Esophagus squamous epithelium (tissue), 5 donors: ENCODE measurements at places on chromosomes 2 and 18.

DNA sequence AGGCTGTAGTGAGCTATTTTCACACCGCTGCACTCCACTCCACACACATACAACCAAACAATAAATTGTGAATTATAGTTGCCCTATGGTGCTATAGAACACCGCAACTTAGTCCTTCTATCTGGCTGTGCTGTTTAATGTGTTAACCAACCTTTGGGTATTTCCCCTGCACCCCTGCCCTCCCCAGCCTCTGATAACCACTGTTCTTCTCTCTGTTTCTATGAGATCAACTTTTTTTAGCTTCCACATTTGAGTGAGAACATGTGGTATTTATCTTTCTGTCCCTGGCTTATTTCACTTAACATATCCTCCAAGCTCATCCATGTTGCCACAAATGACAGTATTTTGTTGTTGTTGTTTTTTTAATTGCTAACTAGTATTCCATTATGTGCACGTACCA lies 32.5 kb downstream of the TET3 start:
- no peak for DNase-seq

- no peak for DNase-seq
Observed at GRCh38 chr2:191721331-191721730, 43.4 kb downstream of the NABP1 start.

GRCh38 chr18:36580874-36581750 lies 247.7 kb downstream of the TPGS2 start:
- DNase-seq = no peak

- DNase-seq = no peak
Observed at GRCh38 chr2:635687-636621, 41.3 kb downstream of the TMEM18 start.

- no peak for DNase-seq
Observed at GRCh38 chr2:184589261-184589660, 9.1 kb upstream of the ZNF804A start.

- DNase-seq = no peak
Observed at GRCh38 chr2:95401480-95401879, 1.0 kb upstream of the FAHD2A start.

GRCh38 chr2:240494194-240494793 lies 58.8 kb downstream of the GPC1 start:
- no peak for DNase-seq

DNA sequence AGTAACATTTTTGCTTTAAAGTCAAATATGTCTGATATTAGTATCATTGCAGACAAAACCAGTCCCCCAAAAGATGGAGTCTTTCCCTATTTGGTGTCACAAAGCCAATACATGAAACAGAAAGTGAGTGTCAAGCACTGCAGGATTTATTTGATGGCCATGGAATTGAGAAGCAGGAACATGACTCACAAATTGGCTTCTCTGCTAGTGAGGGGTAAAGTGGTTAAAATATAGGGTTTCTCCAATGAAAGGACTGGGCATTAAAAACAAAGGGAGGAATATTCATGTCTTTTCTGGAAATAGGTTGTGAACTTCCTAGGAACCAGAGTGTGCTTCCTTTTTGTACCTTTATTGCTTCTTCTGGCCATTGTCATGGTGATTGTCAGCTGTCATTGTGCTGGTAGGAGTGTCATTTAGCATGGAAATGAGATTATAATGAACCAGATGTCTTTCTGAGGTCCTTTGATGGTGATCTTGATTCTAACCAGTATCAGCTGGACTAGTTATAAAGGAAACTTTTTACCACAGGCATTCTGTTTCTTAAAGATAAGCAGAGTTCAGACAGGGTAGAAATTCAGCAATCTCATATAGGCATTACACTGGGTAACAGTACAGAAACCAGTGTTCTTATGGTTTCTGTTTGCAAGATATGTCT lies 4.1 kb downstream of the REG1B start:
- no peak for DNase-seq

DNA sequence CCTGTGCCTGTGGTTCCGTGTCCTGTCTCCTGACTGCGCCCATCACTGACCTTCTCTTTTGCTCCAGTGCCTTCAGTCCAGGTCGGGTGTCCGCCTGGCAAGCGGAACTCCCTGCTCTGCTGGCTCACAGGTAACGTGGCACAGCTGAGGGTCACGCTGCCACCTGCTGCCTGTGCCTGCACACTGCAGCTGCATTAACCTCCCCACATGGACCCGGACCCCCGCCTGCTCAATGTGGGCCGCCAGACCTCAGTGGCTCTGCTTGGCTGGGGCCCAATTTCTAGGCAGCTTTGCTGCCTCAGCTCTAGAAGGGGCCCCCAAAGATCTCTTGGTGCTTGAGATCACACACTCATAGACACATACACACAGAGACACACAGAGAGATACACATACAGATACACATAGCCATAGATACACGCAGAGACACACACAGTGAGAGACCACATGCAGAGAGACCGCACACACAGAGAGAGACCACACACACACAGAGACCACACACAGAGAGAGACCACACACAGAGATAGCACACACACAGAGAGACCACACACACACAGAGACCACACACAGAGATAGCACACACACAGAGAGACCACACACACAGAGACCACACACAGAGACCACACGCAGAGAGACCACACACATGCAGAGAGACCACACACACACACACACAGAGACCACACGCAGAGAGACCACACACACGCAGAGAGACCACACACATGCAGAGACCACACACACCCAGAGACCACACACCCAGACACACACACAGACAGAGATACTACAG lies 14.9 kb upstream of the CNNM3 start:
- DNase-seq = peak; percentile 13

- no peak for DNase-seq
Observed at GRCh38 chr2:70380621-70381020, 78.8 kb upstream of the FAM136A start.

DNA sequence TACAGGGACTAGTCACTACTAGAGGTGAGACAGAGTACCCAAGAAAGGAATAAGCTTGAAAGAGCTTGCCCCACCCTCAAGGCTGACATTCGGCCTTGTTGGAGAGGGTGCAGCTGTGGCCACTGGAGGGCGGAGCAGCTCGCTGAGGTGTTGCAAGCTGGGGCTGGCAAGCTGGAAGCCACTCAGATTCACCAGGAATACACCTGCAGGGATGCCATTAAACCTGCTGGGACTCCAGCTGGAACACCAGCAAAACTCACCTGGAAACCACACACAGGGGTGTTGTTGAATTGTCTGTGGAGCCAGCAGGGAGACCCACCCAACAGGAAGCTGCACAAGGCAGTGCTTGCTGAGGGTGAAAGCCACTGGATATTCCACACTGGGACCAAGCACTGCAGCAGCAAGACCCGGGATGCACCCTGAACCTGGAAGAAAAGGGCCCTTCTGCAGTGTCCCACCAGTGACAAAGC lies 26.1 kb downstream of the KCTD18 start:
- no peak for DNase-seq

GRCh38 chr18:80109676-80110078 lies 615 bp downstream of the ADNP2 start:
- DNase-seq = no peak

DNA sequence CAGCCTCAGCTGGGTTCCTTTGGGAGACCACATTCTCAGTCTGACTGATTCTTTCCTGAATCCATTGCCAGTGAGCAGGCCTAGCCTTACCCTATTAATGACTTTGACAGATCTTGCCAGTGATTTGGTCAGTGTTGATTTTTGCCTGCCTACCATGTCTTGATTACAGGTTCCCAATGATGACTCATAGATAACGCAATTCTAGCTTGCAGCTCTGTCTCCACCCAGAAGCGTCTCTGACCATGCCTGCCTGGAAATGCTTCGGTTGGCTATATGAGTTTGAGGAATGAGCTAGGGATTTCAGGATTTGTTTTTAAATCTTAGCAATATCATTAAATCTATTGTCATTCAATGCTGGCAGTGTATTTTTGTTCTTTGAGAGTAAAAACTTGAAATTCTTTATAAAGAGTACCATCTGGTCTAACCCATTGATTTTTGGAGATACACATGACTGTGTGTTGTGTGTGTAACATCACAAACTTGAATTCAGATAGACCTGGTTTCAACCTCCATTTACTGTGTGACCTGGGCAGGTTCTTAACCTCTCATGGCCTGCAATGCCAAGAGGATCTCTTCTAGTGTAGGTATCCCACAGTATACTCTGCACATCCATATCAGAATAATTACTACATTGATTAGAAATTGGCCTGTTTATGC lies 57.0 kb downstream of the CCDC150 start:
- no peak for DNase-seq

DNA sequence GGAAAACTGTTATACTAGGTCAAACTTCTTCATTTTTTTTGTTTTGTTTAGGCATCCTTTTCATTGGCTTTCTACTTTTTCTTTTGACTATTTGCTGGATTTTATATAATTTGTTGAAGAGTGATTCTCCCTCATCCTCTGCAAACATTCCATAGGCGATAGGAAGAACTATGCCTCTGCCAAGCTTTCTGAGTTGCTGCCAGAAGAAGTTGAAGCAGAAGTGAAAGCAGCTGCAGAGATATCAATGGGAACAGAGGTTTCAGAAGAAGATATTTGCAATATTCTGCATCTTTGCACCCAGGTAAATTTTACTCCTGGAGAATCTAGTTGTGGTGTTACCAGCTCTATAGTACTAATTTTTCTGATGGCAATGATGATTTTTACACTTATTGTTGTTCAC lies 25.4 kb downstream of the NOP58 start:
- no peak for DNase-seq

- no peak for DNase-seq
Observed at GRCh38 chr18:79484661-79485621, 89.2 kb downstream of the NFATC1 start.

DNA sequence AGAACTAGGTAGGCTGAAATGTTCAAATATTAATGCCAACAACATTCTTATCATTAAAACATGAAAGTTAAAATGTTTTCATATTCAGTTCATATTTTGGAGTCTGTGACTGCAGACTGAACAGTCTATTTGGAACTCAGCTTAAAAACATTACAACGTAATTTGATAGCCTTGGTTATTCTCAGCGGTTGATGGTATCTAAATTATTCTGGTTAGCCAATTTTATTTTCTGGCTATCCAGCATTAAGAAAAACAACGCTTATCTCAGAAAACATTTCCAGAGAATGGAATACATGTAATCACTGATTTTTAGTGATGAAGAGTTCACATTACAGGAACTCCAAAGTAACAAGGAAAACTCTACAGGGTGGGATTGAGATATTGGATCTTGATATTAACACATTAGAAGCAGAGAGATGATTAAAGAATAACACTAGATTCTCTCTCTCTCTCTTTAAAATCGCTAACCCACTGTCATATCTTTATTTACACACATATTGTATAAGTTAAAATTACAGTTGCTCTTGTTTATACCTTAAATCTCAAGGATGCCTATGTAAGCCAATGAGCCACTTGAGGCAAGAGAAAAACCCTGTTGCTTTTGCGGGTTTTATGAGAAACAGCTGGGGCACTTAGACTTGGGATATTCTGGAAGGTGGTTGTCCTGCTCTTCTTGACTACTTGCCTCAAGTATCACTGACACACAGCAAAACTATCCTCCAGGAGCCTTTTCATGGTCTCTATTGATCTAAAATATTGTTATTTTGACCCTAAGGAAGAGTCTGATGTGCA lies 84.9 kb downstream of the ICOS start:
- DNase-seq = no peak
